ENCODE measurements at places on chromosomes 3 and 15.

DNA sequence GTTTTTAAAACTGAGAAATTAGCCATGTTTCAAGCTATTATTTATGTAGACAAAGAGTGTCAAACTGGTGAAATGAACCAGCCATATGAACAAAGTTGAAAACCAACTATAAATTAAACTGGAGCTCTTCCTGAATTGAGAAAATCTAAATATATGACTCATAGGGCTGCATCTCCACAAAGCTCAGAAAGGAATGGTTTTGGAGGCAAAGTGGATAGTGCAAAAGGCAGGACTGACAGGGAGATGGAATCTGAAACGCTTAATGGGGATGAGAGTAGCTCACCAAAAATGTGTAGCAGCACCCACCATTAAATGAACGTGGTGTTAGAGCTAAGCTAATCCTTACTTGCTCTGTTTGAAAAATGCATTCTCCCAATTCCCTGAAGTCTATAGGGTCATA, 1066.0 kb downstream of the AGBL1 start:
- DNase-seq, result no peak

GRCh38 chr3:129701161-129701560, 94.7 kb upstream of the PLXND1 start:
- DNase-seq, result no peak

DNA sequence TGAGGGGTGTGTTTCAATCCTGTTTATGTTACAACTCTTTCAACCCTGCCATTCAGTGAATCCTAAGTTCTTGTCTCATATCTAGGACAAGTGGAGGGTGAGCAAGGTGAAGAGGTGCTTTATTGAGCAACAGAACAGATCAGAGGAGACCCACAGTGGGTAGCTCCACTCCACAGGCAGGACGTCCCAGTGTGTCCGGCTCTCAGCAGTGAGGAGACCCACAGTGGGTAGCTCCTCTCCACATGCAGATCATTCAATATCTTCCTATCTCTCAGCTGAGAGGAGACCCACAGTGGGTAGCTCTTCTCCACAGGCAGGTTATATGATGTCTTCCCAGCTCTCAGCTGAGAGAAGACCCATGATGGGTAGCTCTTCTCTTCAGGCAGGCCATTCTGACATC, 556.7 kb downstream of the SI start:
- no peak for DNase-seq

DNA sequence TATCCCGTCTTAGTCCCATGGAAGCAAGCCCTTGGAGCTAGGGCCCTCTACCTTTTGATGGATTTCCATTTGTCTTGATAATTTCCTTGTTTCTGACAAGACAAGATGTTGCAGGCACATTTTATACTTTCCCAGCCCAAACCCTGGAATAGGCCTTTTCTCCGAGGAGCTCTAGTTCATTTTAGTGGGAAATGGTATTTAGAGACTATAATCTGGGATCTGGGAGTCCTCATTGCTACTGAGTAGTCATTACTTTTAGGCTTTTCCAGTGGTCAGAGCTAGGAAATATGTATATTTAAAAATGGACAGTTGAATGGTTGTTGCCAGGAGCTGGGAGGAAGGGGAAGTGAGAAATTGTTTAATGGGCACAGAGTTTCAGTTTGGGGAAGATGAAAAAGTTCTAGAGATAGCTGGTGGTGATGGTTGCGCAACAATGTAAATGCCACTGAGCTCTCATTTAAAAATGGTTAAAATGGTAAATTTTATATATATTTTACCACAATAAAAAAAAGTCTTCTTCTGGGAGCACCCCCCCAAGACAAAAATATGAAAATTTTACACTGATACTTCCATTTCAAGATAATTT, 31.6 kb downstream of the MLH1 start:
- no peak for DNase-seq

- no peak for DNase-seq
Observed at GRCh38 chr15:92018535-92019239, 165.2 kb downstream of the SLCO3A1 start.
